Hindlimb muscle (tissue), 1 donor: ENCODE measurements at places on chromosomes 1 and 21. TPM values are rescaled to one million over a fixed set of nuclear protein-coding genes. Genes with fewer than 3 reads are reported as not detected.

GRCh38 chr1:221863635-221864034, 121.7 kb upstream of the DUSP10 start:
- no peak for DNase-seq

DNA sequence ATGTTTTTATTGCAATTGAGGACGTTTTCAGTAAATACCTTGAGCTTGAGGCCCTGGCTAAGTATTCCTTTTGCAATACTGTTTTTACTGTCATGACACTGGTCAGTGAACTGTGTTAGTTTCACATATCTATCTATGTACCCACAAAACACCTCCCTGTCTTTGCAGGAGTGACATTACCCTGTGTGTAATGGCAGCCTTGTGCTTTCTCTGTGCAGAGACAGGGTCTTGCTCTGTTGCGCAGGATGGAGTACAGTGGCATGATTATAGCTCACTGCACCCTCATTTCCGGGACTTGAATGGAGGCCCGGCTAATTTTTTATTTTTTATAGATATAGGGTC, 8.9 kb downstream of the YBX1 start:
- DNase-seq, result no peak

- no peak for DNase-seq
Measured at GRCh38 chr1:29703596-29704370, 467.5 kb downstream of the PTPRU start.

- no peak for DNase-seq
Measured at GRCh38 chr21:25560891-25561290, 46.4 kb downstream of the MRPL39 start.

Gene CD1E
- 0.32 TPM for polyA plus RNA-seq

DNA sequence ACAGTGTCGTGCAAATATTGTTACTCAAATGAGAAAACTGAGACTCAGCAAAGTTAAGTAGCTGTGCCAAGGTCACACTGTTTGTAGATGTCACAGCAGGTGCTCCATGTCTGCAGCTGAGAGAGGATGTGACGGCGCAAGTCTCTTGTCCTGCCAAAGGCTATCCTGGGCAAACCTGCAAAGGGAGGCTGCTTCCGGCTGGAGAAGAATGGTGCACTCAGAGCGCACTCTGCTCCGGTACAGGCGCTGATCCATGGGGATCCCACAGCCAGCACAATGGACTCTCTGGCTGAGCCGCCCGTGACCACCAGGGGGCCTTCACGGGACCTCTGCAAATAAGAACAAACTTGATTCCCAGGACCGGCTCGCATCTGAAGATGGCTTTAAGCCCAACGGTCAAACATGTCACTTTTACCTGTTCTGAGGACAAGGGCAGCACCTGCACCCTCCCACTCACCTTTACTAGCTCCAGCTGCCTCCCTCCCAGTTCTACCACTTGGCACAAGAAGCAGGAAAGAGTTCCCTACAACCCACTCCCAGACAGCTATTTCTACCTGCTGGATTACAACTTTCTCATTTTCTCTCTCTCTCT, 21.9 kb downstream of the RD3 start:
- DNase-seq, result peak; percentile 67

DNA sequence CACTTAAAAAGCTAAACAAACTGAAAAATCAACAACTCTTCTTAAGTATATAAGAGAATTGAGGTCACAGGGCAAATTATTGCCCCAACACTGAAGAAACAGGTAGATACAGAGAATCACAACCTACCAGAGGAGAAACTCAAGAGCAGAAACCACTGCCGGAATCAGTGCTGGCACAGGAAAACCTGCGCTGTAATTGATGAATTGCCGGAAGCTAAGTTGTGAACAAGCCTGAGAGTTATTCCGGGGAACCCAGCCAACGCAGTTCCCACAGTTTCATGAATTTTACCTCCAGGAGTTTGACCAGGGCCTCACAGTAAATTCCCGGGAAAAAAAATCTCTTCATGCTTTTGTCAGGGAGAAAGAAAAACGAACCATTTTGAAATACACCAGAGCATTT, 657.1 kb upstream of the BRINP3 start:
- peak; percentile 2 for DNase-seq

- DNase-seq, result no peak
Measured at GRCh38 chr1:40162753-40163441, 1.7 kb downstream of the RLF start.

GRCh38 chr1:86505564-86505902, 36.8 kb downstream of the CLCA1 start:
- no peak for DNase-seq

DNA sequence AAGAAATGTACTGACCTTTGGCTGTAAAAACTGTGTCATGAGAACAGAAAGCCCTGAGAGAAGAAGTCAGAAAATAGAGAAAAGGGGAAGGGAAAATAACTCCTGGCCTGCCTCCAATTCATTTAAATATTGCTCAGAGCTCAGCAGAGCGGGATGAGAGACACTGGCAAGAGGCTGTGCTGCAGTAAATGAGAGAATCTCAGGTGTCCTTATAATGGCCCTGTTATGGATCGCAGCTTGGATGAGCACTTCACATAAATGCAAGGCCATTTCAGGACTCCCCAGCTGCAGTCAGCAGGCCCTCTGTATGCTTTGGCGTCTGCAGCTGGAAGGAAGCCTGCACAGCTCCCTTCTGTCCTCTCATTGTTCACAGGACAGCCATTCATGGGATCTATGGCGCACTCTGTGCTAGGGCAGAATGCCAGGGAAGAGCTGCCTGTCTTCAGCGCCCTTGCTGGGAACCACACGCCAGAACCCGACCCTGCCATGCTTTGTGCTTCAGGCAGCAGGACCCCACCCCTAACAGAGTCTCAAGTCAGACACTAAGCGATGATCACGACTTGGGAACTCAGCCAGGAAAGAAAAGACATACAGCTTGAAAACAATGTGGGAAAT, 20.7 kb upstream of the ABCB10 start:
- DNase-seq, result peak; percentile 75

DNA sequence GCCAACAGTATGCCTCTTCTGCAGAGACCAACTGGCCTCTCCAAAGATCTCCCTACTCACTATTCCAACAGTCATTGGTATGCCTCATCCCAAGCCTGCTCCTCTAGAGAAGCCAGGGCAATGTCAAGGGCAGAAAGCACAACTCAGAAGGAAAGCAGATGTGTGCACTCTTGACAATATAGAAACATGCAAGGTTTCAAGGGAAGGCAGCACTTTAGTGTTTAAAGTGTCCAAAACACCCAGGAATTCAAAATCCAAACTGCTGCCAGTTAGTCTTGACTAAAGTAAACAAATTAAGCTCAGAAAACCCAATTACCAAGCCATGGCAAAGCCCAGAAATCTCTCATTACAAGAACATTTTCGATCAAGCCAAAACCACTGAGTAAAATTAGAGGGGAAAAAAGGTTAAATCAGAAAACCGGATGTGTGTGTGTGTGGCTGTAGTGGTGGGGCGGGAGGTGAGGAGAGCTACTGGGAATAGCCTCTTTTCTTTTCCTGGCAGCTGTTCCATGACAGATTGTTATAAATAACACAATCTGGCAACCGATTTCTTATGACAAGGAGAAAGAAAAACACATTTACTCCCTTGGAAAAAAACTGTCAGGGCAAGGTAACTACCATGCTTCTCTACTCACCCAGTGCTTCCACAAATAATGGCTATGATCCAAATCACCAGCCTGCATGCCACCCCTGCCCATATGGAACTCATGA, 39.2 kb downstream of the EIF2B3 start:
- peak; percentile 54 for DNase-seq

Gene SERTAD4
- polyA plus RNA-seq, result 2.7 TPM

- no peak for DNase-seq
Measured at GRCh38 chr1:226428348-226428747, 20.5 kb upstream of the PARP1 start.

- DNase-seq, result no peak
Measured at GRCh38 chr1:247548769-247549182, at the start of gene GCSAML. Gene GCSAML, plus strand, starts transcription at chr1:247549134. Its CDS starts 58 bp downstream, at chr1:247549192.

DNA sequence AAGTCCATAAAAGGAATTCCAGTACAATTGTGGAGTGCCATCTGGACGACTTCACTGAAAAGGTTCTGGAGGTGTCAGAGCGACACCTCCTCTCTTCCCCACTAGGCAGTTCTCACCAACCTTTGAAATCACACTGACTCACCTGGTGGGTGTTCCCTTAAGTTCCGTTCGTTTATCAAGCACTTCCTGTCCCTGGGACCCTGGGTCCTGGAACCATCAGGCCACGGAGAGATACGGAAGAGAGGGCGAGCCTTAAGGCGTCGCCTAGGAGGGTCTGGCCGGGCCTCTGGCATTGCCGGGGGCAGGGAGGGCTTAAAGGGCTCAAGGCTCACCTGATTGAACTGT, 317 bp downstream of the SPAG17 start:
- no peak for DNase-seq

- DNase-seq, result no peak
Measured at GRCh38 chr1:232964601-232965000, 14.2 kb downstream of the NTPCR start.

GRCh38 chr1:104265163-104265562, 515.5 kb downstream of the AMY1C start:
- DNase-seq, result no peak

- no peak for DNase-seq
Measured at GRCh38 chr1:55131218-55131617, 83.9 kb downstream of the USP24 start.

Gene BTF3L4
- 67.3 TPM for polyA plus RNA-seq

Gene CHIA
- polyA plus RNA-seq, result not detected

GRCh38 chr1:8797216-8797615, 20.2 kb downstream of the RERE start:
- DNase-seq, result no peak

GRCh38 chr1:199463521-199464127, 563.9 kb upstream of the NR5A2 start:
- no peak for DNase-seq

GRCh38 chr1:231220801-231221200, 20.2 kb upstream of the GNPAT start:
- no peak for DNase-seq

Gene AMY2A
- polyA plus RNA-seq, result not detected

Gene LCE1C
- polyA plus RNA-seq, result not detected

DNA sequence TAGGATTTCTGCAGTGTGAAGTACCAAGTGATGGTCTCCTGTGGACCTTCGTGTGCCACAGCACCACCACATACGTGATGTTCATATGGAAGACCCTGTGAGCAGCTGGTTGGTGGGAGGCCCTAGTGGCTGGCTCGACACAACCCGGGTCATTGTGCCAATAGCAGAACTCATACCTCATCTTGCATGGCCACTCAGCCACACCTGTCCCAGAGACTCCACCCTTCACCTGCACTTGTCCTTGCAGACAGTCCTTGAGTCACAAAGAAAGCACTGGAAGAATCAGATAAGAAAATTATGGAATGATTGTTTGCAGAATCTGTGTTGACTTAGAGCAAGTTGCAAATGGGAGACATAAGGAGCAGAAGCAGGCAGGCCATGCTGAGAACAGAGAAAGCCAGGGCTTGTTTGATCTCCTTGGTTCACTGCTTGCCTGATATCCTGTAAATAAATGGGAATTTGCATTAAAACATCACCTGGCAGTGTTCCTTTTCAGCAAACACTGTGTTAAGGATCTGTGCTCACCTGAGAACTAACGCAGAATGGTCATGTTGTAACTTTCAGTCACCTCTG, 307.7 kb downstream of the SIPA1L2 start:
- no peak for DNase-seq

GRCh38 chr1:226602186-226603021, 53.8 kb downstream of the STUM start:
- DNase-seq, result peak; percentile 56

GRCh38 chr1:119637710-119638109, 10.4 kb downstream of the ZNF697 start:
- no peak for DNase-seq

Gene TPTE
- polyA plus RNA-seq, result not detected

Gene TSPEAR
- polyA plus RNA-seq, result 0.14 TPM

- DNase-seq, result no peak
Measured at GRCh38 chr1:157949074-157949354, 44.4 kb upstream of the KIRREL1 start.

- DNase-seq, result no peak
Measured at GRCh38 chr1:205756552-205756951, 6.6 kb upstream of the NUCKS1 start.

GRCh38 chr1:57089855-57090254, 124.0 kb upstream of the C8B start:
- no peak for DNase-seq

DNA sequence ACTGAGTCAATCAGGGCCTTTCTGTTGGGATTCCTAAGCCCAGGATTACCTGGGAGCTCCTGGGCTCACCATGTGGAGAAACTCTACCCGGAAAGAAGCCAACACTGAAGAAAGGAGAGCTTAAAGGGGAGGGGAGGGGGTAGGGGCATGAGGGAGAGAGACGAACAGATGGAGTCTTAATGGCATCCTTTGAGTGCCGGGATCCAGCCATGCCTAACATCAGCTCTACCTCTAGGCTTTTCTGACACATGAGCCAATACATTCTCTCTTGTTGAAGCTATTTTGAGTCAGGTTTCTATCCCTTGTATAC, 75.0 kb downstream of the NPHP4 start:
- no peak for DNase-seq

Gene LRRC3
- polyA plus RNA-seq, result 2.4 TPM

Gene TIE1
- 55.3 TPM for polyA plus RNA-seq

DNA sequence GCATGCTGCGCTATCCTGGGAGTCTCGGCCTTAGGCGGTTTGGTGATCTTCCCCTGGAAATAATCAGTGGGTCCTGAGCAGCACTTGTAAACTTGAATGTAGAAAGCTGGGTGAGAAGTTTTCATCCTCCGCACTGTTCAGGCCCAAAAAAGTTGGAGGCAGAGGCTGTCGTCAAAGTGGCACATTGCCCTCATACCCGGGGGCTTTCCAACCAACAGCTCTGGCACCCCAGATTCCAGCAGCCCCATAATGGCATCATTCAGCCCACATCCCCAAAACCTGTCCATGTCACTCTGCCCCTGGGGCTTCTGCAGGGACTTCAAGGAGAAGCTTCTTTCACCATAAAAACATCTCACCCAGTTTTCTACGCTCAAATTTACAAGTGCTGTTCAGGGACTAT, 59.3 kb downstream of the TOR1AIP2 start:
- DNase-seq, result no peak

Gene EDARADD
- polyA plus RNA-seq, result 0.19 TPM

Gene MCOLN2
- 0.08 TPM for polyA plus RNA-seq
